ENCODE measurements at places on chromosomes 12 and 14. TPM values are rescaled to one million over a fixed set of nuclear protein-coding genes. Genes with fewer than 3 reads are reported as not detected.

- DNase-seq: no peak
- no peak overlapping the region for H3K4me3 ChIP-seq
- no peaks in the 10 kb centered on the region for H3K27me3 ChIP-seq
- no peak overlapping the region for H3K27ac ChIP-seq
- H3K36me3 ChIP-seq: peaks cover 5% of the 10 kb centered on the region
These were observed 68.3 kb downstream of the KDM2B start for GRCh38 chr12:121512561-121512960.

GRCh38 chr12:67471810-67472209 lies 176.7 kb upstream of the DYRK2 start:
- H3K4me1 ChIP-seq: peaks cover 14% of the 10 kb centered on the region
- H3K4me3 ChIP-seq: no peak overlapping the region
- peaks cover 4% of the 10 kb centered on the region for H3K36me3 ChIP-seq
- no peaks in the 10 kb centered on the region for H3K27me3 ChIP-seq
- DNase-seq: no peak

DNA sequence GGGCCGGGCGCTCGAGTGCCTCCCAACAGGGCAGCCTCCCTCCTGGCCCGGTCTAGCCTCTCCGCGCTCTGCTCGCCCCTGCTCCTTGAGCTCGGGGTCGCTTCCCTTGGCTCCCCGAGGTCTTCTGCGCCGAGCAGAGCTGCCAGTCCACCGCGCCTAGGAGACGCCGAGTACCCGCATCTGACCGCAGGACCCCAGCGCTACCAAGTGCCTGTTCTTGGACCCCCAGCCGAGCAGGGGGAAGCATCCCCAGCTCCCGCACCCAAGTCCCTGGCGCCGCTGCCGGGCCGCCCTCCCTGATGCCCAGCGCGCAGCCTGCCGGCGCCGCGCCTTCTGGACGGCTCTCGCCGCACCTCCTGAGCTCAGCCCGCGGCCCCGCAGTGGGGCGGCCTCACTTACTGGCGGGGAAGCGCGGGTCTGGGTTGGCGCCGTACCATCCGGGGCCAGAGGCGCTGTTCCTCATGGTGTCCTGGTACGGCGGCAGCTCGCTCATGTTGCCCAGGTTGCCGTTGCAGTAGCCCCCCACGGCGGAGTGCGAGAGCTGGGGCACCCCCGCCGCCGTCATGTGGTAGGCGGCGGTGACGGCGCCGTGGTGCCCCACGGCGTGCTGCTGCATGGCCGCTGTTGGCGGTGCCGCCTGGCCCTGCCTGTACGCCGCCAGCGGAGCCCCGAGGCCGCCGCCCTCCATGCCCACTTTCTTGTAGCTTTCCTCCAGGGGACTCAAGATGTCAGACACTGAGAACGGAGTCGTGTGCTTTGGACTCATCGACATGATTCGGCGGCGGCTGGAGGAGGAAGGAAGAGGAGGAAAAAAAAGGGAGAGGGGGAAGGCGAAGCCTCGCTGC lies 1.2 kb downstream of the NKX2-1 start:
- H3K27me3 ChIP-seq: peaks cover 69% of the 10 kb centered on the region
- no peak overlapping the region for H3K27ac ChIP-seq
- H3K4me1 ChIP-seq: peaks cover 18% of the 10 kb centered on the region
- H3K4me3 ChIP-seq: peak overlapping the region; percentile 48

PPP1R1A gene
- not detected for total RNA-seq

DNA sequence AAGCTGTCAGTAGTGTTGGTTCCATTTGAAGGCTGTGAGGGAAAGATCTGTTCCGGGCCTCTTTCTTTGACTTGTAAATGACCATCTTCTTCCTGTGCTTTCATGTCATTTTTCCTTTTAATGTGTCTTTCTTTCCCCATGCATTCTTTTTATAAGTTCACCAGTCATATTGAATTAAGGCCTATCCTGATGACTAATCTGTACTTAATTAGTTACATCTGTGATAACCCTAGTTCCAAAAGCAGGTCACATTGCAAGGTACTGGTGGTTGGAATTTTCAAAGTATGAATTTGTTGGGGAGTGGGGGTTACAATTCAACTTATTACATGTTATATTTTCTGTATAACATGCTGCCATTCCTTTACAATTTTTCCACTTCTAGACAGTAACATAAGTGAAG lies 1642.1 kb upstream of the FLRT2 start:
- H3K36me3 ChIP-seq: no peaks in the 10 kb centered on the region
- H3K4me3 ChIP-seq: no peak overlapping the region
- no peaks in the 10 kb centered on the region for H3K4me1 ChIP-seq

AJUBA gene
- total RNA-seq: 2.1 TPM

DNA sequence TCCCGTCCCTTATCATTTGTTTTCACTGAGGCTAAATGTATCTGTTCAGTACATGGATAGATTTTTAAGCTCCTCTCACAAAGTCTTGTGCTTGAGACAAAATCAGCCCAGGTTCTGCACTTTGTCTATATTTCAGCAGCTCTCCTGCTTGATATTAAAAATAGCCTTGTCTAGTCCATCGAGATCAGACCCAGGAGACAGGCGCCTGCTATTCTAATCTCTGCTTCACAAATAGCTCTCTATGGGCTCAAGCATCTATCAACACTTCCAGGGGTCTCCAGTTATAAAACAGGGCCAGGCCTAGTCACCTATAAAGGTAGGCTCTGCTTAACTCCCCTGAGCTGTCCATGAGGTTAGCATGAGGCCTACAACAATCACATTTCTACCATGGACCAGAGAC lies 62.5 kb downstream of the ZFP36L1 start:
- no peaks in the 10 kb centered on the region for H3K27me3 ChIP-seq
- no peak for DNase-seq
- no peak overlapping the region for H3K27ac ChIP-seq
- peaks cover 29% of the 10 kb centered on the region for H3K4me1 ChIP-seq
- H3K4me3 ChIP-seq: no peak overlapping the region

DNA sequence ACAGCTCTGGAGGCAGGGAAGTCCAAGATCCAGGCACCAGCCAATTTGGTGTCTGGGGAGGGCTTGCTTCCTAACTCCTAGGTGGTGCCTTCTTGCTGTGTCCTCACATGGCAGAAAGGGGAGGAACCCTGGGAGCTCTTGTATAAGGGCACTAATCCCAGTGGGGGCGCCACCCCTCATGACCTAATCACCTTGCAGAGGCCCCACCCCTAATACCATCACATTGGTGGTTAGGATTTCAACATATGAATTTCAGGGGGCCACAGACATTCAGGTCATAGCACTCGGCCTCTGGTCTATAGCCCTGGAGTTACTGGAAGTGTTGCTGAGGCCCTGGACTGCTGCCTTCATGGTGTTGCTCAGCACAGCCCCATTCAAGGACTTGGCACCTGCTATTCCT lies 14.6 kb downstream of the PSMD9 start:
- H3K27ac ChIP-seq: no peak overlapping the region
- H3K4me3 ChIP-seq: no peak overlapping the region
- DNase-seq: no peak

DNA sequence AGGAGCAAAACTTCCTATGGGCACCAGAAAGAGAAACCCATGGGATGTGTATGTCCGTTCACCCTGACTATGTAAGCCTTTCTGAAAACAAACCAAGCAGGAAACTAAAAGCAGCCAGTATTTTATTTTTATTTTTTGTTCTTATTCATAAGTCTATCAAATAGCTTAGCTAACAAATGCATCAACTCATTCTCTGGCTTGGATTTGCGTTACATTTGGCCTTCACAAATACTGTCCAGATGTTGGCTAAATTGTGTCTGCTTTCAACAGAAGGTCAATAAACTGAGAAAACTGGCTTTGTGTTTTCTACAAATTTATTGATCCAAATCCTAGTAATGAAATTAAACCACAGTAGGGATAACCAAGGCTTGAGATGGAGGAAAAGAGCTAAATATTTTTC lies 379.0 kb downstream of the NOVA1 start:
- no peaks in the 10 kb centered on the region for H3K27me3 ChIP-seq
- H3K4me3 ChIP-seq: no peak overlapping the region
- H3K27ac ChIP-seq: no peak overlapping the region
- H3K4me1 ChIP-seq: no peaks in the 10 kb centered on the region

DTX1 gene
- 10.7 TPM for total RNA-seq

PTPRB gene
- total RNA-seq: not detected

KLC1 gene
- total RNA-seq: 94.8 TPM

- H3K27me3 ChIP-seq: peaks cover 4% of the 10 kb centered on the region
- H3K36me3 ChIP-seq: no peaks in the 10 kb centered on the region
- H3K27ac ChIP-seq: peak overlapping the region; percentile 30
- peak overlapping the region; percentile 85 for H3K4me3 ChIP-seq
These were observed 999 bp upstream of the AK7 start for GRCh38 chr14:96390965-96391292.

DNA sequence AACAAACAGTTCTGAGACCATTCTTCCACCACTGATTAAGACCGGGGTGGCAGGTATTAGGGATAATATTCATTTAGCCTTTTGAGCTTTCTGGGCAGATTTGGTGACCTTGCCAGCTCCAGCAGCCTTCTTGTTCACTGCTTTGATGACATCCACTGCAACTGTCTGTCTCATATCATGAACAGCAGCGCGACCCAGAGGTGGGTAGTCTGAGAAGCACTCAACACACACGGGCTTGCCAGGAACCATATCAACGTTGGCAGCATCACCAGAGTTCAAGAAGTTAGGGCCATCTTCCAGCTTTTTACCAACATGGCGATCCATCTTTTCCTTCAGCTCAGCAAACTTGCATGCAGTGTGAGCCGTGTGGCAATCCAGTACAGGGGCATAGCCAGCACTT lies 16.9 kb downstream of the AEBP2 start:
- H3K36me3 ChIP-seq: peaks cover 22% of the 10 kb centered on the region
- DNase-seq: no peak
- no peak overlapping the region for H3K27ac ChIP-seq
- no peaks in the 10 kb centered on the region for H3K27me3 ChIP-seq
- peaks cover 70% of the 10 kb centered on the region for H3K4me1 ChIP-seq
- no peak overlapping the region for H3K4me3 ChIP-seq

DNA sequence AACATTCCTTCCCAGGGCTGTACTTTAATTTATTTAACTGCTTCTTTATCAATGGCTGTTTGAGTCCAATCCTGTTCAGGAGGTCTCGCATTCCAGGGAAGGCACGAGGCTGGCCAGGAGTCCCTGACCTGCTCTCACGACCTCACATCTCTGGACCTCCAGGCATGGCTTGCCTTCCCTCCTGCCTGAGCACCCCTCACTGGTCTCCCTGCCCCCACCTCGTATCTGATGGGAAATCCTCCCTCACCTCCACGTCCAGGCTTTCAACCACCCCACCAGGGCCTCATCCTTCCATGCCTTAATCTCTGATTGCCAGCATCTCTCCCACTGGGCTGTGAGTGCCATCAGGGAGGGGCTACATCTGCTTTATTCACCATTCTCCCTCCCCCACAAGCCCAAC lies 29.0 kb downstream of the PRKAB1 start:
- no peaks in the 10 kb centered on the region for H3K27me3 ChIP-seq
- H3K36me3 ChIP-seq: peaks cover 16% of the 10 kb centered on the region
- DNase-seq: no peak
- no peak overlapping the region for H3K27ac ChIP-seq

OTUB2 gene
- 1.6 TPM for total RNA-seq

- no peaks in the 10 kb centered on the region for H3K27me3 ChIP-seq
- H3K4me3 ChIP-seq: peak overlapping the region; percentile 85
- H3K27ac ChIP-seq: no peak overlapping the region
- H3K4me1 ChIP-seq: peaks cover 15% of the 10 kb centered on the region
- no peak for DNase-seq
- no peaks in the 10 kb centered on the region for H3K36me3 ChIP-seq
These were observed 1.1 kb downstream of the TXNDC16 start for GRCh38 chr14:52551205-52551604.

RFX4 gene
- total RNA-seq: not detected

GRCh38 chr12:53561590-53561953 lies 54.3 kb upstream of the NPFF start:
- H3K27ac ChIP-seq: peak overlapping the region; percentile 81
- H3K36me3 ChIP-seq: peaks cover 13% of the 10 kb centered on the region
- DNase-seq: no peak
- peaks cover 67% of the 10 kb centered on the region for H3K4me1 ChIP-seq

YAF2 gene
- 34.8 TPM for total RNA-seq

ADCY4 gene
- 1.6 TPM for total RNA-seq

- H3K4me1 ChIP-seq: peaks cover 2% of the 10 kb centered on the region
- H3K4me3 ChIP-seq: no peak overlapping the region
- no peak for DNase-seq
- H3K27ac ChIP-seq: no peak overlapping the region
- H3K27me3 ChIP-seq: no peaks in the 10 kb centered on the region
These were observed 43.4 kb downstream of the SAMD4A start for GRCh38 chr14:54610051-54610977.

DNA sequence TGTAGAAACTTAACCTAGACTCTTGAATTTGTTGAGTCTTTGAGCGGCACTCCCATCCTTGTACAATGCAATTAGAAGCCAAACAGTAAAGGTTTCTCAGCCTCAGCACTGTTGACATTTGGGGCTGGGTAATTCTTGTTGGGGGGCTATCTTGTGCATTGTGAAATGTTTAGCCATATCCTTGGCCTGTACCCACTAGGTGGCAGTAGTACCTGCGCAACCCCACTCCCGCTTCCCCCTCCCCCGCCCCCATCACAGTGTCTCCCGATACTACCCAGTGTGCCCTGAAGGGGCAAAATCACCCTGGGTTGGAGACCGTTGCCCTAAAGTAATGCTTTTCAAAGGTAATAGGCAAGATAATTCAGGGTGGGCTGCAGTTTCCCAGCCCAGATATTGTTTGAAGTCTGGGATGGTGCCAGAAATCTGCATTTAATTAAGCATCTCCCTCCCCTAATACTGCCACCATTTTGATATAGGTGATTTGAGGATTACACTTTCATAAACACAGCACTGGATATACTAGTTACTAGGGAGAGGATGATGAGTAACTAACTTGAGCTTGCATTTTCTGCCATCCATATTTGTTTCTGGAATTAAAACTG lies 1.8 kb downstream of the COX6A1 start:
- peaks cover 34% of the 10 kb centered on the region for H3K4me1 ChIP-seq
- no peaks in the 10 kb centered on the region for H3K27me3 ChIP-seq
- H3K36me3 ChIP-seq: peaks cover 27% of the 10 kb centered on the region
- DNase-seq: peak; percentile 87

DNA sequence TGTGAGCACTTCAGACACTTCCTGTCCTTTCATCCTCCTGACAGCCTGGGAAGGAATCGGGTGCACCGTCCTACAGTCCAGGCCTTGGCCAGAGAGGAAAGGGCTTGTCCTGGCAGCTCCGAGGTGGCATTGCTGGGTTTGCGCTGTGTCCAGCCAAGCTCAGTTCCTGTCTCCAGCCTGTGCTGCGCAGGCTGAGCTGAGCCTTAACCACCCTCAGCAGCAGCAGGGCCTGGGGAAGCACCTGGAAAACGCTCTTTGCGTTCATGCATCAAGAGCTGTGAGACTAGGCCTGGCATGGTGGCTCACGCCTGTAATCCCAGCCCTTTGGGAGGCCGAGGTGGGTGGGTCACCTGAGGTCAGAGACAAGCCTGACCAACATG lies 33.7 kb upstream of the EML1 start:
- no peak overlapping the region for H3K4me3 ChIP-seq
- peaks cover 5% of the 10 kb centered on the region for H3K27me3 ChIP-seq
- DNase-seq: no peak
- H3K36me3 ChIP-seq: no peaks in the 10 kb centered on the region
- no peaks in the 10 kb centered on the region for H3K4me1 ChIP-seq
- no peak overlapping the region for H3K27ac ChIP-seq

OR4E2 gene
- total RNA-seq: not detected

- no peak for DNase-seq
- H3K27ac ChIP-seq: no peak overlapping the region
- peaks cover 9% of the 10 kb centered on the region for H3K4me1 ChIP-seq
- H3K36me3 ChIP-seq: no peaks in the 10 kb centered on the region
- no peaks in the 10 kb centered on the region for H3K27me3 ChIP-seq
These were observed 739 bp upstream of the SPATA7 start for GRCh38 chr14:88384718-88385117.

NGB gene
- total RNA-seq: not detected

GRCh38 chr14:89740241-89740640 lies 214.3 kb downstream of the EFCAB11 start:
- H3K4me3 ChIP-seq: no peak overlapping the region
- H3K27ac ChIP-seq: no peak overlapping the region
- H3K27me3 ChIP-seq: no peaks in the 10 kb centered on the region
- DNase-seq: no peak
- H3K4me1 ChIP-seq: peaks cover 6% of the 10 kb centered on the region
- H3K36me3 ChIP-seq: no peaks in the 10 kb centered on the region
